ENCODE measurements at places on chromosomes 3 and 15. TPM values are rescaled to one million over a fixed set of nuclear protein-coding genes. Genes with fewer than 3 reads are reported as not detected.

GRCh38 chr15:63969652-63970421 lies 76.4 kb downstream of the DAPK2 start:
- peak; percentile 91 for DNase-seq
- peaks cover 22% of the 10 kb centered on the region for H3K4me1 ChIP-seq
- peaks cover 6% of the 10 kb centered on the region for H3K36me3 ChIP-seq
- H3K27me3 ChIP-seq = no peaks in the 10 kb centered on the region
- H3K27ac ChIP-seq = peak overlapping the region; percentile 66

- no peak overlapping the region for H3K4me3 ChIP-seq
- H3K4me1 ChIP-seq = no peaks in the 10 kb centered on the region
- no peaks in the 10 kb centered on the region for H3K36me3 ChIP-seq
- DNase-seq = no peak
- H3K27me3 ChIP-seq = no peaks in the 10 kb centered on the region
- no peak overlapping the region for H3K27ac ChIP-seq
Observed at GRCh38 chr3:167559924-167560323, 86.1 kb upstream of the SERPINI2 start.

- no peak overlapping the region for H3K4me3 ChIP-seq
- H3K27ac ChIP-seq = no peak overlapping the region
- H3K4me1 ChIP-seq = peaks cover 2% of the 10 kb centered on the region
Observed at GRCh38 chr3:151979906-151980305, 106.5 kb downstream of the SUCNR1 start.

- DNase-seq = no peak
- no peak overlapping the region for H3K4me3 ChIP-seq
- H3K27ac ChIP-seq = no peak overlapping the region
Observed at GRCh38 chr3:55042591-55042990, 114.7 kb upstream of the LRTM1 start.

DNA sequence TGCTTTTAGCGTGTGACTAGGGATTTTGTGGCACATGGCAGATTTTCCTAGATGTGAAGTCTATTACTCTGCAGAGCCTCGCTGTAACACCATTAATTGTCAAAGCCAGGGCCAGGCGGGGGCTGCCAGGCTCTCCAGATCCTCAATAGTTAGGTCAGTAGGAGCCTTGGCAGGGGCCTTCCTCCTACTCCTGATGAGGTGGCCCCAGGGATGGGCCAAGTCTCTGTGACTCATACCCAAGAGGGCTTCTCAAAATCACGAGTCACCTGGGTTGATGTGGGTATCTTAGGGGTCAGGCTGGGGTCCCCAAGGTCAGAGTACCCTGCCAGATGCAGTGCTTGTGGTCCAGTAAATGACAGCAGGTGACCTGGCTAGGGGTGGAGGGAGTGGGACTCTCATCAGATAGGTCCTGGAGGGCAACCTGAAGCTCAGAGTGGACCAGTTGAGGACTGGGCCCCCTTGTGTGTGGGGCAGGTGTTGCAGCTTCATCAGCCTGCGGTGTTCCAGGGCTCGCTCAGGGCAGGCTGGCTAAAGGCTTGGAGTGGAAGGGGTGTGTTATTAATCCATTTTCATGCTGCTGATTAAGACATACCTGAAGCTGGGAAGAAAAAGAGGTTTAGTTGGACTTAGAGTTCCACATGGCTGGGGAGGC lies 88.5 kb upstream of the MYZAP start:
- H3K27me3 ChIP-seq = no peaks in the 10 kb centered on the region
- H3K27ac ChIP-seq = peak overlapping the region; percentile 3
- H3K36me3 ChIP-seq = no peaks in the 10 kb centered on the region
- no peak for DNase-seq

DNA sequence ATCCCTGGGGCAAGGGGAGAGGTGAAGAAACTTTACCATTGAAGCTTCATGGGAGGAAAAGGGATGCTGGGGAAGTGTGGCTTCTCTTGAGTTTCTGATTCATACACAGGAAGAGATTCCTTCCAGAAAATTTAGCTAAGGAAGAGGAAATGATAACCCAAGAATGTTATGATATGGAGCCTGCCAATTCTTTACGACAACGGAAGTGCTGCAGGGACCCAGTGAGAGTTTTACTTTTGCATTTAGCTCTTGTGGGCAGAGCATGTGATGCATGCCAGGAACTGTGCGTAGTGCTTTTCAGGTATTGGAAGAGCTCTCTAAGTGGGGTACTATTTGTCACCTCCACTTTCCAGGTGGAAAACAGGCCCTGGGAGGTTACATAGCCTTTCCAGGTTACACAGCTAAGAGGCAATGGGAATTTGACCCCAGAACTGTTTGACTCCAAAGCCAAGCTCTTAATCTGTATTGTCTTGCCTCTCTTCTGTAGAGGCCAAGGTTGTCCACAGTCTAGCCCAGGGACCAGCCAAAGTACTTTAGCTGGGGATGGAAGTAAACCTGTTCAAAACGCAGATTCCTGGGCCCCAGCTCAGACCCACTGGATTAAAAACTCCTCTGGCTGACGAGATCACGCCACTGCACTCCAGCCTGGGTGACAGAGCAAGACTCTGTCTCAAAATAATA lies 23.0 kb downstream of the CMTM7 start:
- no peaks in the 10 kb centered on the region for H3K36me3 ChIP-seq
- no peak overlapping the region for H3K4me3 ChIP-seq
- H3K27ac ChIP-seq = peak overlapping the region; percentile 59
- peaks cover 22% of the 10 kb centered on the region for H3K4me1 ChIP-seq
- DNase-seq = peak; percentile 71
- H3K27me3 ChIP-seq = no peaks in the 10 kb centered on the region

GRCh38 chr3:97914388-97914787 lies 57.8 kb downstream of the RIOX2 start:
- DNase-seq = no peak
- H3K27ac ChIP-seq = no peak overlapping the region
- H3K4me3 ChIP-seq = no peak overlapping the region
- no peaks in the 10 kb centered on the region for H3K27me3 ChIP-seq

- no peaks in the 10 kb centered on the region for H3K36me3 ChIP-seq
- H3K4me1 ChIP-seq = peaks cover 19% of the 10 kb centered on the region
- no peaks in the 10 kb centered on the region for H3K27me3 ChIP-seq
- DNase-seq = peak; percentile 45
Observed at GRCh38 chr3:193590088-193590856, 2.7 kb upstream of the OPA1 start.

GRCh38 chr15:90187257-90187868 lies 13.8 kb upstream of the SEMA4B start:
- H3K4me1 ChIP-seq = peaks cover 78% of the 10 kb centered on the region
- H3K27ac ChIP-seq = no peak overlapping the region
- H3K4me3 ChIP-seq = no peak overlapping the region
- H3K27me3 ChIP-seq = no peaks in the 10 kb centered on the region
- no peak for DNase-seq

- no peak overlapping the region for H3K4me3 ChIP-seq
- no peaks in the 10 kb centered on the region for H3K27me3 ChIP-seq
- no peak for DNase-seq
- no peak overlapping the region for H3K27ac ChIP-seq
- no peaks in the 10 kb centered on the region for H3K4me1 ChIP-seq
Observed at GRCh38 chr3:106826791-106827311, 550.4 kb upstream of the CCDC54 start.

DNA sequence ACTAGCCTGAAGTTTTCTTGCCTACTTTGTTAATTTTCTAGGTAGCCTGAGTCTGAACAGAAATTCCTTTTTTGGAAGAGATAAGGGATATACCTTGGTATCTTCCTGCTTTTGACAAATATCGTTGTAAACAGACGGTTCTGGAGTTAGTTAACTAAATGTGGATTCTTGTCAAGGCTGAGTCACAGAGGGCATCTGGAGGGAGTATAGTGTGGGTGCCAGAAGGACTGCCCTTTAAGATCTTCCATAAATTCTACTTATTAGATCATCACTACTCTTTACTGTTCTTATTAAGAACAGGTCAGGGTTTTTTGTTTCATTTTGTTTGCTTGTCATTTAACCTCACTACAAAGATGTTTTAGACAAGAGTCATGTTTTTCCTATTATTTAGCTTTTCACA lies 125.3 kb upstream of the SKOR1 start:
- no peaks in the 10 kb centered on the region for H3K36me3 ChIP-seq
- H3K4me1 ChIP-seq = no peaks in the 10 kb centered on the region
- H3K27me3 ChIP-seq = no peaks in the 10 kb centered on the region
- H3K4me3 ChIP-seq = no peak overlapping the region

DNA sequence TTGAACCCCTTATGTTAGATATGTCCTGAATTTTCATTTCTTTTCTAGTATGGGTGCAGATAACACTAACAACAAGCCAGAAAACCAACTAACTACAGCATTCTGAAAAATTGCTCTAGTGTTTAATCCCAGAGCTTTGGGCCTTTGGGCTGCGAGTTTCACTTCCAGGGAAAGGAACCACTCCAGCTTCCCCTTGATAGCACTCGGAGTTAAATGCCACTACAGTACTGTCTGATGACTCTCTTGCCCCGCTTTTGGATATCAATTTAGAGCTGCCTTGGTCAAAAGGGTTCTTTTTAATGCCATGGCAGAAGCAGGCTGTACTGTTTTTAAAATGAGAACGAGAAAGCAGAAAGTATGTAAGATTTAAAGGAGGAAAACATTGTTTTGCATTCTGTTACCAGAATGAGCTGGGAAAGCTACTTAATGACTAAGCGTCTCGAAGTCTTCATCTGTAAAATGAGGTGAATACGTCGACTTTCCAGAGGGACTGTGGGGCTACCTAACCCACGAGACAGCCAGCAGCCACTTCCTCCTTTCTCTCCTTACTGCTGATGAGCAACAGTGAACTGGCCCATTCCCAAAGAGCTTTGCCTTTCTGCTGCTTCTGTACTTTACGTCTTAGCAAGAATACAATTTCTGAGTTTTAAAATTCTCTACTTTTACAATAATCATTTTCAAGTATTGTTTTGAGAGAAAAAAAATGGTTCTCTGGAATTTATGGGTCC lies 299.3 kb upstream of the LYSMD4 start:
- H3K27ac ChIP-seq = no peak overlapping the region
- H3K4me3 ChIP-seq = no peak overlapping the region
- DNase-seq = no peak
- no peaks in the 10 kb centered on the region for H3K27me3 ChIP-seq
- no peaks in the 10 kb centered on the region for H3K4me1 ChIP-seq

DNA sequence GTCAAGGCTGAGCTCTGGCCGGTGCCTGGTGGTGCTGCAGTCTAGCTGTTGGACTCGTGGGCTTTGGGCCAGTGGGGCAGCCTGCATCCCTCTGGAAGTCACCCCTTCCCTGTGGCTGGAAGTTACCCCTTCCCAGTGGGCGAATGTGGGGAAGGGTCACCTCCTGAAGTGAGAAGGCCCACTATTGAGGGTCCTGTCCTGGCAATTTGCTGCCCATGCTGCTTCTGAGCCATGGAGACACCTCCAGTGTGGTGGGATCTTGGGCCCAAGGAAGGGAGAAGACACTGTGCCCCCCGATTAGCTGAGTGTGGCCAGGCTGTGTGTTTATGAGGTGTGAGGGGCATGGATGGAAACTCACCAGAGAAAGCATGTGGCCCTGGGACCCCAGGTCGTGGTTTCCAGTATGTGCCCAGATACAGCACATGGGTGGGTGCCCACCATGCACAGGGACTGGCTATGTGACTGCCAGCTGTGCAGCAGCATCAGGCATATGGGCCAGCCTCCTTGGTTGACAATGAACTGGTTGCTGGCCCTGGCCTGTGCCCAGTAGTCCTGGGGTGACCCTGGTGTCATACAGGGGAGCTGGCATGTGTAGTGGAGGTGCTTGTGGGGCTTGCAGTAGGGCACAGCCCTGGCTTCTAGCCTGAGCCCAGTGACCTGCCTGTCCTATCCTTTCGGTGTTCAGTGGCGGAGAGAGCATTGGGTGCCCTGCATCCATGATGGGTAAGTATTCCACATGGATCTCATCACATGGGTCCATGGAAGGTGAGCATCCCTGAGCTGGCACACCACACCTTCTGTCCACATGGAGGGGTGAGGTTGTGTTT lies 221.2 kb downstream of the SNRPN start:
- H3K4me3 ChIP-seq = no peak overlapping the region
- H3K36me3 ChIP-seq = no peaks in the 10 kb centered on the region
- H3K27me3 ChIP-seq = no peaks in the 10 kb centered on the region
- no peaks in the 10 kb centered on the region for H3K4me1 ChIP-seq
- H3K27ac ChIP-seq = no peak overlapping the region

DNA sequence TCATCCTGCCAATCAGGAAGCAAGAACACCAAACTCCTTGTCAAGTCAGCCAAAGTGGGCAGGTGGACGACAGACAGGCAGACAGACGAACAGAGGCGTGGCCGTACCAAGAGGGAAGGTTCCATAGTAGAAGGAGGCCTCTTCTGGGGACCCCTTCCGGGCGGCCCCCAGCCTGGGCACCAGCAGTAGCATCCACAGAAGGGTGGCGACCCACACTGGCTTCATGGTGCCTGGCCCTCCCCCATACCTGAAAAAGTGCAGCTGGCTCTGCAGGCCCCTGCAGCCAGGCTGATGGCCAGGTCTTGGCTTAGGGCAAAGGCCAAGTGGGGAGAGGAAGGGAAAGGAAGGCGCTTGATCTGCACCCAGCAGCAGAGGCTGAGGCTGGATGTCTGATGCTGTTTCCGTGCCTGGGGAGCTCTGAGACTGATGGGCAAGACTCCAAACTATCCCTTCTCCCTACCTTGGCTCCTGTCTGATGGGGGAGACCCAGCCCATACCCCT lies 607 bp downstream of the LCTL start:
- H3K27me3 ChIP-seq = no peaks in the 10 kb centered on the region
- H3K27ac ChIP-seq = no peak overlapping the region
- DNase-seq = peak; percentile 48
- peaks cover 8% of the 10 kb centered on the region for H3K4me1 ChIP-seq
- no peak overlapping the region for H3K4me3 ChIP-seq
- no peaks in the 10 kb centered on the region for H3K36me3 ChIP-seq

GRCh38 chr3:69900331-69900730 lies 99.2 kb upstream of the SAMMSON start:
- no peak overlapping the region for H3K27ac ChIP-seq
- H3K36me3 ChIP-seq = no peaks in the 10 kb centered on the region
- no peaks in the 10 kb centered on the region for H3K27me3 ChIP-seq
- no peaks in the 10 kb centered on the region for H3K4me1 ChIP-seq

DNA sequence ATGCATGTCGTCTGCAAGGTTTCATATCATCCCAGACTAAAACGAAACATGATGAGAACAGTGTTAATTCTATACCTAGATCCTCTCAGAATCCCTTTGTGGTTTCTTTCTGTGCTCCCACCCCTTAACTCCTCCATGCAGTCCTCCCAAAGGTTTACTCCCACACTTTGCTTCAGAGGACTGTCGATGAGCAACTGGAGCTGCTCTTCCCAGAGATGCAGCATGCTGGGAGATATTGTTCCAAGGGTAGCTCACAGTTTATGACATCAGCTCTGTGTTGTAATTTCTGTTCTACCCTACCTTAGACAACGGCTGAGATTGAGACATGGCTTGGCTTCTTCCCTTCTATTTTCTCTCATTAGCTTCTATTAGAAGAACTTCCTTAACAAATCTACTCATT lies 313.0 kb upstream of the COL8A1 start:
- H3K4me1 ChIP-seq = no peaks in the 10 kb centered on the region
- no peak for DNase-seq
- no peaks in the 10 kb centered on the region for H3K36me3 ChIP-seq
- no peak overlapping the region for H3K4me3 ChIP-seq
- H3K27ac ChIP-seq = no peak overlapping the region

GRCh38 chr3:61252836-61253235 lies 1.6 kb upstream of the FHIT start:
- H3K36me3 ChIP-seq = no peaks in the 10 kb centered on the region
- no peaks in the 10 kb centered on the region for H3K27me3 ChIP-seq
- no peak overlapping the region for H3K4me3 ChIP-seq
- H3K4me1 ChIP-seq = peaks cover 12% of the 10 kb centered on the region
- H3K27ac ChIP-seq = no peak overlapping the region

GRCh38 chr3:11254876-11255275 lies 17.3 kb upstream of the ATG7 start:
- no peak for DNase-seq
- H3K27me3 ChIP-seq = no peaks in the 10 kb centered on the region
- no peak overlapping the region for H3K4me3 ChIP-seq

HACL1 gene
- total RNA-seq = 22.0 TPM

OR5K2 gene
- not detected for total RNA-seq

Measured in upper lobe of left lung (tissue), 6 donors.